ENCODE measurements at places on chromosomes 16 and 17.

GRCh38 chr17:75652341-75652740 is 14.6 kb downstream of the RECQL5 start:
- no peak for DNase-seq

- no peak for DNase-seq
These were observed 11.9 kb downstream of the EPN2 start for GRCh38 chr17:19248928-19249574.

- DNase-seq, result no peak
These were observed 68.9 kb upstream of the HNF1B start for GRCh38 chr17:37813751-37814150.

DNA sequence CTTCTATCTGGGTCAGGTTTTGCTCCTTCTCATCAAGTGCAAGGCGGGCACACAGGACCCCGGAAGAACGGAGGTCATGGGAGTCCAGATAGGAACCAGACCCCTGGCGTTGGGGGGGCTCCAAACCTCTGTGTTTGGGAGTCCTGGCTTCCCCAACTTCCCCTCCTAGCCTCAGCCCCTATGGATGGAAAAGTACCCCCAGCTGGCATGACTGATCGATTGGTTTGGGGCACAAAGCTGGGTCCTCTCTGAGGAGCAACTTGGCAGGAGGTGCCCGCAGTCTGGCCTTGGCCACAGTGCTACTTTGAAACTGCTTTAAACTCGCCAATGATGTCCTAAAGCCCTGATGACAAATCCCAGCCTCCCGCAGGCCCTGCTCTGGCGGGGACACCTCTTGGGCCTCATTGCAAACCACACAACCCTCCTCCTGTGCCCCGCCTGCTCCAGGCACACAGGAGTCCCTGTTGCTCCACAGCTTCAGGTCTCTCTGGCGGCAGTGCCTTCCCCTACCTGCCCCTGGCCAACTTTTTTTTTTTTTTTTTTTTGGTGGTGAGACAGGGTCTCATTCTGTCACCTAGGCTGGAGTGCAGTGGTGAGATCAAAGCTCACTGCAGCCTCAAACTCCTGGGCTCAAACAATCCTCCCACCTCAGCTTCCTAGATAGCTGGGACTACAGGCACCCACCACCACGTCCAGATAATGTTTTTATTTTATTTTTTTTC is 38.0 kb upstream of the SNN start:
- no peak for DNase-seq

- no peak for DNase-seq
These were observed 46.6 kb upstream of the WSB1 start for GRCh38 chr17:27247071-27247957.

GRCh38 chr17:2801841-2802240 is 5.6 kb downstream of the RAP1GAP2 start:
- no peak for DNase-seq

GRCh38 chr16:11032000-11032921 is 87.9 kb downstream of the CLEC16A start:
- DNase-seq, result no peak

- no peak for DNase-seq
These were observed 1860.3 kb downstream of the TP53TG3F start for GRCh38 chr16:35319536-35320192.

DNA sequence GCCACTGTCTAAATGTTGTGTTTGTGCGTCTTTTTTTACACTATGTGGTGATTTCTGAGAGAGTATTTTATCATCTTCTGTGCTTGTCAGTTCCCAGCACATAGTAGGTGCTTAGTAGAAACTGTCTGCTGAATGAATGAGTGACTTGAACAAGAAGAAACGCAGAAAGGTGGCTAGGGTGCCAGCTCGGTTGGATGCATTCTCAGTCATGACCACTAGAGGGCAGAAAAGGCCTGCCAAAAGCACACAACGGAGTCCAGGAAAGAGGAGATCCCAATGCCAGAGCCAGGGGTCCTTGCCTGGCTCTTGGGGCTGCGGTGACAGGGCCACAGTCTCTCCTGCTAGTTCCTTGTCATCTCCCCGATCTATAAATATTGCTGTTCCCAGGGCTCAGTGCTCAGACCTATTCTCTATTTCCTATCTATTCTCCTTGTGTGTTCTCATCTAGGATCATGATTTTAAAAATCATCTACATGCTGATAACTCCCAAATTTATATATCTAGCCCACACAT is 57.3 kb upstream of the CCL1 start:
- DNase-seq, result no peak

- DNase-seq, result no peak
These were observed 188.9 kb upstream of the KIF2B start for GRCh38 chr17:53633856-53634255.

- DNase-seq, result no peak
These were observed 18.4 kb downstream of the TRAP1 start for GRCh38 chr16:3698941-3699340.

DNA sequence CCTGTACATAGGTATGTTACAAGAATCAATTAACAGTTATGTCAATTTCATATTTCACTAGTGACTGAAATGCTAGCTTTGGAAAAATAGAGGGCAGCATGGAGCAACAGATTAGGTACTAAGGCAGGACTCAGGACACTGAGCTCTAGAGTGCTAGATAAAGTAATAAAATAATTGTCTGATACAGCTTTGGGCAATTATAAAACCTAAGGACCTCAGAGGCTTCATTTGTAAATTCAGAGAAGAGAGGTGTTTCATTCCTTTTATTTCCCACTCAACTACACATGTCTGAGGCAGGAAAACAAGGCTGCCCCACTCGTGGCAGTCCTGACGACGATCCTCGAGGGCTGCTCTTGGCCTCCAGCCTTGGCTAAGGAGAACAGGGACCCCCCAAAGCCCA is 81.5 kb downstream of the CA4 start:
- DNase-seq, result no peak

DNA sequence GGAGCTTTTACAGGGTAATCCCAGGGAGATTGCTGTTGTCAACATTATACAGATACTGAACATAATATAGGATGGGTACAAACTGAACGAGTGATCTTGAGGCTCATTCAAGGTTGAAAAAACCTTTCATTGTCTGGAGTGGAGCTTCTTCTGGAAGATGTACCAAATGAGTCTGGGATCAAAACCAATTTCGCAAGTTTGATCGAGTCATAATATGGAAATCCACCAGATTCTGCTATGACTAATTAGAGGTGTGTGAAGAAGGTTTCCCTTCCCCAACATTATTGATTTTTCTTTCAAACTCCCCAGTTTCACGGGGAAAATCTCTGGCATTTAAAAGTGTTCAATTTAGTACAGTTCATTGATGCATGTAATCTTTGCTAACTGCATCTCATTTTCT is 324.1 kb downstream of the ZFHX3 start:
- no peak for DNase-seq

- no peak for DNase-seq
These were observed 3.7 kb downstream of the FTO start for GRCh38 chr16:53707671-53708070.

DNA sequence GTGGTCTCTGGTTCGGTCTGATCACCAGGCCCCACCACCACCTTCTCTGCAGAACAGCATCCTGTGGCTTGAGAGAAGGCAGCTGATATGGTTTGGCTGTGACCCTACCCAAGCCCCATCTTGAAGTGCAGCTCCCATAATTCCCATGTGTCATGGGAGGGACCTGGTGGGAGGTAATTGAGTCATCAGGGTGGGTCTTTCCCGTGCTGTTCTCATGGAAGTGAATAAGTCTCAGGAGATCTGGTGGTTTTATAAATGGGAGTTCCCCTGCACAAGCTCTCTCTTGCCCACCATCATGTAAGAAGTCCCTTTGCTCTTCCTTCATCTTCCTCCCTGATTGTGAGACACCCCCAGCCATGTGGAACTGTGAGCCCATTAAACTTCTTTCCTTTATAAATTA is 352.3 kb upstream of the CDH5 start:
- no peak for DNase-seq
